ENCODE measurements at places on chromosomes 7 and 10.

DNA sequence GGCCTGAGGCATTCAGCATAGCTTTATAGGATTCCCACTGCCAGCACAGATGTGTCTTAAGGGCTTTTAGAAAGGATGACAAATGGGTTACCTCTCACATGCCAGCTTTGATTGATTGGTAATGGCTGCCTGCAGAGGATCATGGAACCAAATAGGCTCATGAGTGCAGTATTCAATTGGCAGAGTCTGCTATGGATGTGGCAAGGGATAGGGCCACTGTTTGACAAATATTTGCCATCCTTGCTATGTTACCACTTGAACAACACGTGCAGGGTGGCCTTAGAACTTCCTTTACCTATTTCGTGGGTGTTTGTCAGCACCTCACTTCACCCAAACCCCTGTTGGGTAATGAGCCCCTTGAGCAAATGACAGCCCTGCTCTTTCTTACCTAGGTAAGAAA, 139.2 kb downstream of the C10orf105 start:
- no peak for DNase-seq

GRCh38 chr10:127694580-127695193, 42.3 kb upstream of the FOXI2 start:
- DNase-seq, result no peak

DNA sequence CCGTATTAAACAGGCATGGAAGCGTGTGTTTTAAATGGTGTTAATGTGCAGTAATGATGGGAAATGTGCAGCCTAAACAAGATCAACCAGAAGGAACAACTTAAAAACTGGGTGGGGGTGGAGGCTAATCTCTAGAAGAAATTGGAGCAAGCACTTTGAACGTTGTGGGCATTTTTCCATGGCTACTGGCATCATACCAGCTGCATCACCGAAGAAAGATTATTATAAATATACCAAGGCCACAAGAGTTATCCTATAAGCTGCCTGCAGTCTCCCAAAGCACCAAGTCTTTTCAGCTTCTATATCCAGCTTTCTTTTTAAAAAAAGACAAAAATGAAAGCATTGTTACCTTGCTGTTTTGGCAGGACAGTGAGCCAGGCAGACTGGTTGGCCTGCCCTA, 79.9 kb downstream of the FGFR2 start:
- DNase-seq, result no peak

- no peak for DNase-seq
These were observed 5.2 kb downstream of the PSMG3 start for GRCh38 chr7:1564603-1565022.

All from type B pancreatic cell (in vitro differentiated cells).